ENCODE measurements at places on chromosomes 11 and 22. TPM values are rescaled to one million over a fixed set of nuclear protein-coding genes. Genes with fewer than 3 reads are reported as not detected.

DNA sequence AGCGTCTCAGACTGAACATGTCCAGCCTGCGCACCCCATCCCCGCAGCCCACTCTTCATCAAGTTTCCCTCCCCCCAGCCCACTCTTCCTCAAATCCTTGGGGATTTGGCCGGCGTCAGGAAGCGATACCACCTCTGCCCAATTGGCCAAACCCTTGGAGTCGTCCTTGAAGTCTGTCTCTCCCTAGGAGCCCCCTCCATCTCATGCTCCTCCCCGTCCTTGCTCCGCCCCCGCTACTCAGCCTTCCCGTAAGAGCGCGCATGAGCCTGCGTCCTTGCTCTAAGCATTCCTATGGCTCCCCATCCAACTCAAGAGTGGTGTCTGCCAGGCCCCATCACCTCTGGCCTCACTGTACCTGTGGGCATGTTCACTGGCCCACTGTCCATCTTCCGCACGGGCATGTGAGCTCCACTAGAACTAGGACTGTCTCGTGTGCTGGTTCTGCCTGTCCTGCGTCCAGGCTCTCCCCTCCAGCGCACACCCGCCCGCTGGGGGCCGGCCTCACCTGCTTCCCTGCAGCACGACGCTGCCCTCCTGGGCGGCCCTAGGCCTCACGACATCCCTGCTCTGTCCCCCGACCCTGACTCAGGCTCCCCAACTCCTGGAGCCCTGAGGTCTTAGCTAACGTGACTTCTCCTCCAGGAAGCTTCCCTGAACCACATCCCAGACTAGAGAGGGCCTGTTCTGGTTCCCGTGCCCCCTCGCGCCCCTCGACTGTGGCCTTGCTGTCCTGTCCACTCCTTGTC, 30.5 kb upstream of the TTLL12 start:
- no peak for DNase-seq
- H3K36me3 ChIP-seq = no peaks in the 10 kb centered on the region
- no peak overlapping the region for H3K4me3 ChIP-seq
- H3K4me1 ChIP-seq = no peaks in the 10 kb centered on the region
- no peaks in the 10 kb centered on the region for H3K27me3 ChIP-seq

Gene THRSP
- total RNA-seq = not detected

DNA sequence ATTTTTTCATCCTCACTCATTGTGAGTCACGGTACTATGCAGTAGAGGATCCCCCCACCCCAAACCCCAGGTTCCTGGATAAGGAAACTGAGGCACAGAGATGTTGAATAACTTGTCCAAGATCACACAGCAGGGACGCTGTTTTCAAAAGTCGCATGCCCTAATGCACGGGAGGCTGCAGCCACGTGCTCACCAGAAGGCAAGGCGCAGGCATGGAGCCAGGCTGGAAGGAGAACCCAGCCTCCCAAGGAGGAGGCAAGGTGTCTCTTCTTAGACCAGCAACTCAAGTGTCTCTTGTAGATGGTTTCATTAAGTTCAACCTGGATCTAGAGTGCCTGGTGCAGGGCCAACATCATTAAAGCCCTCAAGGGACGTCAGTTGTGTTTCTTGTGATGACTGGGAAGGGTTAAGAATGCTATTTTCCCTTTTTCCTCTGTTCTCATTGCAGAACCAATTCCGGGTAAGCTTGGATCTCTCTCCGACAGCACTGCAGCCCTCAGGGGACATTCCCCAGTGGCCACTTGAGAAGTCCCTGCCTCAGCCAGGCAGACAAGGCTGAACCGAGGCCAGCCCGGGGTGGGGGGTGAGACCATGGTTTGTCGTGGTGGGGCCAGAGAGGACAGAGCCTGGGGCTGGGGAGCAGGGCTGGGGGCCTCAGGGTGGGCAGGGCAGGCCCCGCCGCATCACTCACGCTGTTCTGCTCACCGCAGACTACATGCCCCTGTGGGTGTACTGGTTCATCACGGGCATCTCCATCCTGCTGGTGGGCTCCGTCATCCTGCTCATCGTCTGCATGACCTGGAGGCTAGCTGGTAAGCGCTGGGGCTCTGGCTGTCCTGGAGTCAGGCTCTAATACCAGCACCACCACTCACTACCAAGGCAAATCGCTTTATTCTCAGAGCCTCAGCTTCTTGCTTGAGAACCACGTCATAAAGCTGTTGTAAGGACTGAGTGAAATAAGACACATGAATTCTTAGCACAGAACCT, 15.7 kb downstream of the TMEM121B start:
- H3K27me3 ChIP-seq = no peaks in the 10 kb centered on the region
- no peak overlapping the region for H3K27ac ChIP-seq
- H3K36me3 ChIP-seq = peaks cover 56% of the 10 kb centered on the region
- H3K4me3 ChIP-seq = no peak overlapping the region
- DNase-seq = no peak

- H3K4me3 ChIP-seq = no peak overlapping the region
- H3K27ac ChIP-seq = no peak overlapping the region
- H3K27me3 ChIP-seq = no peaks in the 10 kb centered on the region
- peaks cover 71% of the 10 kb centered on the region for H3K36me3 ChIP-seq
- no peaks in the 10 kb centered on the region for H3K4me1 ChIP-seq
- no peak for DNase-seq
These were observed 97.8 kb downstream of the MYO18B start for GRCh38 chr22:25839755-25840154.

- no peaks in the 10 kb centered on the region for H3K4me1 ChIP-seq
- no peak overlapping the region for H3K27ac ChIP-seq
- H3K4me3 ChIP-seq = no peak overlapping the region
- H3K36me3 ChIP-seq = no peaks in the 10 kb centered on the region
- no peaks in the 10 kb centered on the region for H3K27me3 ChIP-seq
These were observed 29.8 kb downstream of the CHORDC1 start for GRCh38 chr11:90192869-90193582.

DNA sequence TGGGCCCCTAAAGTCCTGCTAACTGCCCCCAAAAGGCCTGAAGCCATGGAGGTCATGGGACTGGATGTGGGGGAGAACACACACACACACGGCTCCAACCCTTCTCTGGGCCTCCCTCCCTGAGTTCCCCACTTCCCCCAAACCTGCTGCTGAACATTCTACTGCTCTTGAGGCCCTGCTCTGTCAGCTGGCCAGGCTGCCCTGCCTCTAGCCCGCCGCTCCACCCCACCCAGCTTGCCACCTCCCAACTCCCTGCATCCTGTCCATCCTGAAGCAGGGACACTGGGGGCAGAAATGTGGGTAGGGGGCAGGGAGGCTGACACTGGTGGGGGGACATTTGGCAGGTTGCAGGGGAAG, 1.0 kb downstream of the KCNJ4 start:
- peaks cover 58% of the 10 kb centered on the region for H3K4me1 ChIP-seq
- H3K27me3 ChIP-seq = no peaks in the 10 kb centered on the region
- no peak for DNase-seq
- no peaks in the 10 kb centered on the region for H3K36me3 ChIP-seq
- no peak overlapping the region for H3K4me3 ChIP-seq

GRCh38 chr22:50236731-50237409, 8.0 kb downstream of the TUBGCP6 start:
- no peak overlapping the region for H3K4me3 ChIP-seq
- peaks cover 13% of the 10 kb centered on the region for H3K4me1 ChIP-seq
- no peaks in the 10 kb centered on the region for H3K27me3 ChIP-seq
- H3K36me3 ChIP-seq = peaks cover 35% of the 10 kb centered on the region

DNA sequence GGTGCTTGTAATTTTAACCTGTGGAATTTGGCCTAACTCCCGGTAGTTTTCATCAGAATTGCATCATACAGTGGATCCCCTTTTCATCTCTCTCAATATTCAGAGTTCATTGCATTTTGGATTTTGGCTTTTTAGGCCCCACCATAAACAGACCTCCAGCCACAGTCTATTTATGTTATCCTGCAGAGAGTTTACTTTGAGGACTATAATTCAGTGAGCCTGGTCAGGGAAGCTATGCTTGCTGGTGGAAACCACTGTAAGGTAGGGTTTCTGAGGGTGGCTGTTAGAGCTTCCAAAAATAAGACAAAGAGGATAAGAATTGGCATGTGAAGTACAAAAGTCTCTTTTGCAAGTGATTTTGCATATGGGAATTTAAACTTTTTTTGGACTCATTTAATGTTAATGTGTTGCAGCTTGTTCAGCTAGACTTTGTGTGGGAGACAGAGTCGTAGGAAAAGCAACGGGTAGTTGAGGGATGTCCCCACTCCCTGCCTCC, 34.8 kb upstream of the DDI1 start:
- no peaks in the 10 kb centered on the region for H3K4me1 ChIP-seq
- DNase-seq = no peak
- H3K4me3 ChIP-seq = no peak overlapping the region
- no peak overlapping the region for H3K27ac ChIP-seq
- no peaks in the 10 kb centered on the region for H3K27me3 ChIP-seq
- H3K36me3 ChIP-seq = no peaks in the 10 kb centered on the region

GRCh38 chr22:43330178-43331068, 12.7 kb downstream of the SCUBE1 start:
- no peaks in the 10 kb centered on the region for H3K4me1 ChIP-seq
- no peak overlapping the region for H3K4me3 ChIP-seq
- no peak overlapping the region for H3K27ac ChIP-seq
- no peak for DNase-seq

DNA sequence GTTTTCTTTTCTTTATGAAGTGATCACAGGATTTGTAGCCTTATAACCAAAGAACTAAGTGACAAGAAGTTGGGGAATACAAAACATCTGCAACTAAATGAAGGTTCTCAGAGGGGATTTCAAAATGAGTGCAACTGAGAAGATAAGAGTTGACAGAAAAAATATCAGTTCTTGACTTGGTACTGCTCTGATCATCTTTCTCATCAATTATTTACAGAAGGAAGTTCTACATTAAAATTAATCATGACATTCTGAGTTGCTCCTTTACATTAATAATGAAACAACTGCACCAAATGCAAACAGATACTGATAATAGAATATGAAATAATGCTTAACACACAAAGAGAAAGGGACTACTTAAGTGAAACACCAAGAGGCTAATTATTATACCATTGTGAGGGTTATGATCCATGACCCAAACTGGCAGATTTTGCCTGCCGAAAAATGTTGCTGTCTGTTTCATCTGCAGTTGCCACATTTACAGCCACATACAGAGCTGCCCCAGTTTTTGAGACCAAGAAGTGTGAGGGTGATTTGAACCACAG, 561.9 kb upstream of the ANO5 start:
- no peak overlapping the region for H3K27ac ChIP-seq
- no peak overlapping the region for H3K4me3 ChIP-seq
- H3K4me1 ChIP-seq = no peaks in the 10 kb centered on the region
- no peaks in the 10 kb centered on the region for H3K27me3 ChIP-seq

Gene VPREB1
- total RNA-seq = not detected

Gene MAPK8IP1
- total RNA-seq = 7.3 TPM

- H3K4me1 ChIP-seq = no peaks in the 10 kb centered on the region
- peaks cover 27% of the 10 kb centered on the region for H3K36me3 ChIP-seq
- H3K27me3 ChIP-seq = no peaks in the 10 kb centered on the region
- peak overlapping the region; percentile 100 for H3K27ac ChIP-seq
These were observed 6.2 kb downstream of the CRYAB start for GRCh38 chr11:111905411-111905810.

Gene GP1BB
- total RNA-seq = 34.7 TPM

Gene ROBO4
- 16.2 TPM for total RNA-seq

DNA sequence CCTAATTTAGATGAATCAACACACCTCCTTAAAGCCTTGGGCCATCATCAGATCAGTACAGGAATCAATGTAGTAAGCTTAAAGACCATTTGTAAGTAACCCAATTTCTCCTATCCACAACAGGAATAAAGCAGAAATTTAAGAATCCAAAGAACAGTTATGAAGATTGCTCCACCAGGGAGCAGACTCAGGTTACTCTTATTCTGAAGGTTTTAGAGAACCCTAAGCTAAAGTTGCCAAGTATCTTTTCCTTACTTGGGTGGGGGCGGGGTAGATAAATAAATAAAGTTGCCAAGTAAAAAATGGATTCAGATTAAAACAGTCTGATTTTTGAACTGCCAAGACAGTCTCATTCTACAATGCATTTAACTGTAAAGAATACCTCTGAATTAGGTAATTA, 18.1 kb downstream of the CKAP5 start:
- no peak overlapping the region for H3K4me3 ChIP-seq
- no peak for DNase-seq
- H3K27ac ChIP-seq = no peak overlapping the region
- no peaks in the 10 kb centered on the region for H3K36me3 ChIP-seq
- H3K27me3 ChIP-seq = no peaks in the 10 kb centered on the region
- no peaks in the 10 kb centered on the region for H3K4me1 ChIP-seq

DNA sequence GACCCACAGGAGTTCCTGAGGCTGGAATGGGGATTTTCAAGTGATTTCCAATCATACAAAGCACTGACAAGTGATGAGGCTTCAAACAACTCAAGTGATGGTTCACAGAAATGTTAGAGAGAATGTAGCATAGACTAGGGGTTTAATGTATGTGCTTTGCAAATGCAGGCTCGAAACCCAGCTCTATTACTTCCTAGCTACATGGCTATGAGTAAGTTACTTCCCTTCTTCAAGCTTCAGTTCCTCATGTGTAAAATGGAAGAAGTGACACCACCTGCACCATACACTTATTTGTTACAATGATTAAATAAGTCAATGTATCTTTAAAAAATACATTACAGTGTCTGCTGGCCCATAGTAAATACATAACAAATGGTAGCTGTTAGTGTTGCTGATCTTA, 139.8 kb downstream of the CCDC81 start:
- DNase-seq = no peak
- H3K4me3 ChIP-seq = no peak overlapping the region
- no peak overlapping the region for H3K27ac ChIP-seq
- no peaks in the 10 kb centered on the region for H3K27me3 ChIP-seq
- H3K4me1 ChIP-seq = no peaks in the 10 kb centered on the region
- no peaks in the 10 kb centered on the region for H3K36me3 ChIP-seq

DNA sequence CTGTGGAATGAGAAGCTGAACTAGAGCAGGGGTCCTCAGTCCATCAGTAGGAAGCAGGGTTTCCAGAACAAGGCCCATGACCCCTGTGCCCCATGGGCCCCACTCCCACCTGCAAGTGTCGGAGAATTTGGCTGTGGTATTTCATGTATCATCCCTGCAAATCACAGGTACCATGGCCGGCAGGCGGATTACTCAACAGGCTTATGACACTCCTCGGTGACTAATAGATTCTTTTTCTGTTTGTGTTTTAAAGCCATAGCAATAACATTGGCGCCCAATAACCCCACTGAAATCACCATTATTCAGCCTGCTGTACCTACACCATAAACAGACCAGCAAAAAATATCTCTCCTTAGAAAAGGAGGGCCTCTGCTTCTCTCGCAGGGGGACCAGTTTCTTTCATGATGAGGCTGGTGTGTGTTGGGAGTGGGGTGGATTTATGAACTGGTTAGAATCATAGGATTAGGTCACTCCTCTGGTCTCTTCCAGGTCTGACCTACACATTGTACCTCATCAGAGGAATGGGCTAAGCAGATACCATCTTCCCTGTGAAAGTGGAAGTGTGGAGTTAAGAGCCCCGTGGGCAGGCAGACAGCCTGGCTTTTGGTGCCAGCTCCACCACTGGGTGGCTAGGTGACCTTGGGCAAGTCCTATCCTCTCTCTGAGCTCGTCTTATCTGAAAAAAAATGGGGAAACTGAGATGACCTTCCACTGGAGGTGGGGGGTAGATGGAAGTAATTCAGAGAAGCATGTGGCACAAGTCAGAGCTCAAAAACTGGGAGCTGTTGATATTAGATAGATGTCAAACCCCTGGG, 60.2 kb upstream of the WNT11 start:
- H3K4me3 ChIP-seq = no peak overlapping the region
- H3K4me1 ChIP-seq = peaks cover 29% of the 10 kb centered on the region
- H3K36me3 ChIP-seq = no peaks in the 10 kb centered on the region
- DNase-seq = peak; percentile 81
- H3K27me3 ChIP-seq = no peaks in the 10 kb centered on the region
- peak overlapping the region; percentile 39 for H3K27ac ChIP-seq

GRCh38 chr11:98545544-98546175, 475.1 kb upstream of the CNTN5 start:
- H3K27ac ChIP-seq = no peak overlapping the region
- H3K4me3 ChIP-seq = no peak overlapping the region
- H3K36me3 ChIP-seq = no peaks in the 10 kb centered on the region
